Muscle of back (tissue), 13 donors: ENCODE measurements at places on chromosomes 13 and 19. TPM values are rescaled to one million over a fixed set of nuclear protein-coding genes. Genes with fewer than 3 reads are reported as not detected.

- DNase-seq = no peak
Measured at GRCh38 chr19:5011476-5012238, 42.7 kb downstream of the KDM4B start.

DNA sequence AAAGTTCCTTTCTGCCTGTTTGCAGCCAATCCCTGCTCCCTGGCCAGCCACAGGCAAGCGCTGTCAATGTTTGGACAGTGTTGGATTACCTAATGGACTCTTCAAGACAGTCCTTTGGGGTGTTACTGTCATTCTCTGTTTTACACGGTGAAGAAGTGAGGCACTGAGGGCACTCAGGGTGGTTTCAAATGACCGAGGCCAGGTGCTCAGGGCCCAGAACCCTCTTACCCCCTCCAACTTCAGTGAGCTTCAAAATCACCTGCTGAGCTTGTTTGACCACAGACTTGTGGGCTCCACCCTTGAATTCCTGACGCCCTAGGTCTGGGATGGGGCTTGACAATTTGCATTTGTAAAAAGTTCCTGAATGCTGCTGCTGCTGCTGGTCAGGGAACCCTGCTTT is 97.9 kb downstream of the GGACT start:
- DNase-seq = no peak

Gene LPAR6
- 24.3 TPM for polyA plus RNA-seq

GRCh38 chr19:28400953-28401671 is 811.8 kb downstream of the UQCRFS1 start:
- DNase-seq = no peak

Gene PLPP2
- 0.49 TPM for polyA plus RNA-seq

Gene ADAMTSL5
- 12.2 TPM for polyA plus RNA-seq

GRCh38 chr13:37201081-37201480 is 95.6 kb upstream of the CSNK1A1L start:
- no peak for DNase-seq

- DNase-seq = peak; percentile 53
Measured at GRCh38 chr19:52584736-52585440, 14.8 kb downstream of the ZNF701 start.

Gene PCDH20
- polyA plus RNA-seq = 0.98 TPM

DNA sequence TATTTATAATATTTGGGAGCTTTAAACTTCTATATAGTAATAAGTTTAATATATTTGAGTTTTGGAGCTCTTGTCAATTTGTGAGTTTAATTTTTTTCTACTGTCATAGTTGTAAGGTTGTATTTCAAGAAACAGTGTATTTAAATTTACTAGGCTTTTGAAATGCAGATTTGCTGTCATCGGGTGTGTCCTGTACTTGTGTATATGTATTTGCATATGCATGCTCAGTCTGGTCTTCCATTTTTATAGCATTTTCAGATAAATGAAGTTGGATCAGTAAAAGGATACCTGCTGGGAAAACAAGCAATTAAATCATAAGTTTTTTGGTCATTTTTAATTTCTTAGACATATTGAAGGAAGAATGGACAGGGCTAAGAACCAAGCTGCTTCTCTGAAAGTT is 33.1 kb downstream of the SLAIN1 start:
- no peak for DNase-seq

DNA sequence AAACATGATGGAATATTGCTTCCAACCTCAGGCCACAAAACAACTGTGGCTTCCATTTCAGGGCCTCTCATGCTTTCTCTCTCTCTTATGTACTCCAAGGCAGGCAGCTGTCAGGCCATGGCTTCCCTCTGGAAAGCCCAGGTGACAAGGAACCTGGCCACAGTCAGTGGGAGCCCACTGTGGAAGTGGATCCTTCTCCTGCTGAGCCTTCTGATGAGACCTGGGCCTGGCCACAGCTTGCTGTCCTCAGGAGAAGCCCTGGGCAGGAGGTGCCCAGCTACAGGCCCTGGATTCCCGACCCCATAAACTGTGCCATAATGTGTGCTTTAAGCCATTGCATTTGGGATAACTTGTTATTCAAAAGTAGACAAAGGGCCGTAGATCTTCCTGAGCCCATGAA is 71.2 kb downstream of the SPACA7 start:
- no peak for DNase-seq

GRCh38 chr13:49546561-49546960 is 38.8 kb downstream of the RCBTB1 start:
- DNase-seq = no peak

DNA sequence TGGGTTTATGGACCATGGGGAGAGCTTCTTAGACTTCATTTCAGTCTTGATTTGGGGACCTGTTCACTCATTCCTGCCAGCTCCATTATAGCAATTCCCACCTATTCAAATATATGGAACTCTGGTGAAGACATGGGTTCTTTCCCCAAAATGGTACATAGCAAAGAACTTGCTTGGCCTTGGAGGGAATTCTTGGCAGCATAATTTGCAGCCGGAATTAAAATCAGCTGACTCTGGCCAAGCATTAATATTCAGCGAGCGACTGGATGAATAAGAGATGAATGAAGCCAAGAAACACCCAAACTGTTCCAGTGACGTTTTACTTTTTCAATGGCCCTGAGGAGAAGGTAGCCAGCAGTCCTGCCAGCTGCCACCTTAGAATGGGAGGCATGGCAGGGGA is 88.4 kb upstream of the SOX1 start:
- DNase-seq = no peak

DNA sequence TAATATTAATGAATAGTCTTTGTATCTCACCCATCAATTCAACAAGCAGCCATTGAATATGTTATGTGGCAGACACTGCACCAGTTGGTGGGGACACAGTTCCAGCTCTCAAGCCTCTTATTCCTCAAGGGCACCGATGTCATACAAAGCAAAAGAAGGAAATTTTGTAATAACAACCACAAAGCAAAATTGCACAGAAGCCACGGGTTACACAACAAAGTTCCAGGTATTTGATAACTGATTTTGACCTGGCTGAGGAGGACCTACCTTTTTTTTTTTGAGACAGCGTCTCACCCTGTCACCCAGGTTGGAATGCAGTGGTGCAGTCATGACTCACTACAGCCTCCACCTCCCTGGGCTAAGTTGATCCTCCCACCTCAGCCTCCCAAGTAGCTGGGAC is 266.7 kb downstream of the FOXO1 start:
- DNase-seq = no peak

Gene CGB3
- polyA plus RNA-seq = not detected

Gene ZNF528
- 29.4 TPM for polyA plus RNA-seq

DNA sequence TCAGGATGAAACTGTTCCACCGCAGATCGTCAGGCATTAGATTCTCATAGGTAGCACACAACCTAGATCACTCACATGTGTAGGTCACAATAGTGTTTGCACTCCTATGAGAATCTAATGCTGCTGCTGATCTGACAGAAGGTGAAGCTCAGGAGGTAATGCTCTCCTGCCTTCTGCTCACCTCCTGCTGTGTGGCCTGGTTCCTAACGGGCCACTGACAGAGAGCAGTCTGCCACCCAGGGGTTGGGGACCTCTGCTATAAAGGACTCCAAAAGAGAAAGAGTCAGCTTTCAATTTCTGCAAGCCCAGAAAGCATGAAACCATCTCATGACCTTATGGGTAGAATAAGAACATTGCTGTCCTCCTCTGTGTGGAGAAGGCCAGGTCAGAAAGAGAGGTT is 43.5 kb upstream of the PCCA start:
- DNase-seq = no peak

Gene TEAD2
- 64.6 TPM for polyA plus RNA-seq

- no peak for DNase-seq
Measured at GRCh38 chr13:112855859-112856258, 113.2 kb upstream of the MCF2L start.

Gene KIRREL2
- polyA plus RNA-seq = 0.35 TPM

- DNase-seq = no peak
Measured at GRCh38 chr13:84131249-84131648, 249.0 kb upstream of the SLITRK1 start.

DNA sequence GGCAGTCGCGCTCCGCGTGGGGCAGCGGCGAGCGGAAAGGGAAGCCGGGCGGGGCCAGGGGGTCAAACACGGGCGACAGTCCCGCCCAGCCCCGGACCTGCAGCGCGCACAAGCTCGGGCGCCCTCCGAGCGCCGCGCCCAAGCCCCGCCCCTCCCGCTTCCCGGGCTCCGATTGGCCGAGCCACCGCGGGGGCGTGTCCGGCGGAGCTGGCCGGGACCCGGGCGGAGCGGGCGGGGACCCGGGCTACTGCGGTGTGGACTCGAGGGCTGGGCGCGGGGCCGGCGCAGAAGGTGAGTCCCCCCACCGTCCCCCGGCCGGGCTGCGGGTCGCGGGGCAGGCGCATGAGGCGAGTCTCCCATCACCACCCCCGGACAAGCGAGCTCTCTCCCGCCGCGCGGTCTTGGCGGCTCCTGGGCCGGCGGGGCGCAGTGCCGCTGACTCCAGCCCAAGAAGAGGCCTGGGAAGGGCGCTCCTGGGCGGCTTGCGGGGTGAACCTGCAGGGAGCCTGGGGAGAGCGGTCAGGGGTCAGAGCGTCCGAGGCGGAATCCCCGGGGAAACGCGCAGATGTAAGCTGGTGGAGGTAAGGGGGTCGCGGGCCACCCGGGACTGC is at the start of gene PLEKHF1:
Gene PLEKHF1 (plus strand): TSS at position 247 of the 611 bp plus-strand sequence. CDS start 8,379 bp downstream, outside the sequence.
- peak; percentile 96 for DNase-seq

GRCh38 chr19:51632126-51632525 is 1.9 kb upstream of the SIGLEC5 start:
- no peak for DNase-seq

DNA sequence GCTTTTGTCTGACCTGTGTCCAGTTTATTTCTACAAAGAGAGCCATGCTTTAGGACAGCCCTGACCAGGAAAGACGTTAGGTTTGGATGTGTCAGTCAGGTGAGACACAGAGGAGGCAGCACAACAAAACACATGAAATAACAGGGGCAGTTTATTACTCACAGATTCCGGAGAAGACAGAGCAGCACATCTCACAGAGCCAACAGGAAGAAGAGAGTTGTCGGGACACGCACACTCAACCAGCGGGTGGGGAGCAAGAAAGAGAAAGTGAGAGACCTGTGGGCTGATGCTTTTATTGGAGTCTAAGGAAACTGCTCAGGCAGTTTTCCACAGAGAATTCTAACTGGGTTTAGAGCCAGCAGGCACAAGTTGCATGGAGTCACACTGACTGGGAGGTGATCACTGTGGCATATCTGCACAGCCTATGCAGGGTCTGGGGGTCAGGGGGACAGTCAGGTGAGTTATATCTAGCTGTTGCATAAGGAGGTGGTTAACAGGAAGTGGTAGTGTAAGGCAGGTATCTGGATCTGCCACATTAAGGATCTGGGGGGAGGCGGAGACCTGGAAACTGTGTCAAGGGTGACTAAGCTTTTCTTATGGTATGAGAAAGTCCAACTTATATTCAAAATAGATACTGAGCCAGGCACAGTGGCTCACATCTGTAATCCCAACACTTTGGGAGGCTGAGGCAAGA is 24.1 kb upstream of the CEACAM20 start:
- no peak for DNase-seq

Gene ZSCAN4
- polyA plus RNA-seq = 0.11 TPM

Gene SYNE4
- 0.16 TPM for polyA plus RNA-seq

DNA sequence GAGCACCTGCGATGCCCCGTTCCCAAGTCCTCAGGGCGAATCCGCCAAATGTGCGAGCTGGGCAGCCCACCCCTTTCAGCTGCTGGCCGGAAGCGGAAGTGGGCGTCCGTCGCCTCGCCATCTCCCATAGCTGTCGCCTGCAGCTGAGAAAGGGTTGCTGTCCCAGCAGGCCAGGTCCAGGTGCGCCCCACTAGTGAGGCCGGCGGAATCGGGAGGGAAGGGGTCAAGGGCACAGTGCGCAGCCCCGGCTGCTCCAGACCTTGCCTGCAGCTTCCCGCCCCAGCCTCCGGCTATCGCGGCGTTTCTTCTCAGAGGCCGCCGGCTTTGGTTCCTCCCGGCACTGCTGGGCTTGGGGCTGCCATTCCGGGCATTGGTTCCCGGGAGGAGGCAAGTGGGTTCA is at the start of gene ZNF177:
Gene ZNF177 (plus strand): TSS at position 109 of the 400 bp plus-strand sequence. CDS start 15,299 bp downstream, outside the sequence.
- peak; percentile 73 for DNase-seq
